ENCODE measurements at places on chromosomes 13 and 19. TPM values are rescaled to one million over a fixed set of nuclear protein-coding genes. Genes with fewer than 3 reads are reported as not detected.
A peak's percentile ranks its signal among the peaks of the same experiment; 100 is the strongest.

- H3K27me3 ChIP-seq, result no peaks in the 10 kb centered on the region
- H3K36me3 ChIP-seq, result no peaks in the 10 kb centered on the region
Measured at GRCh38 chr13:71306821-71307220, 560.2 kb downstream of the DACH1 start.

DNA sequence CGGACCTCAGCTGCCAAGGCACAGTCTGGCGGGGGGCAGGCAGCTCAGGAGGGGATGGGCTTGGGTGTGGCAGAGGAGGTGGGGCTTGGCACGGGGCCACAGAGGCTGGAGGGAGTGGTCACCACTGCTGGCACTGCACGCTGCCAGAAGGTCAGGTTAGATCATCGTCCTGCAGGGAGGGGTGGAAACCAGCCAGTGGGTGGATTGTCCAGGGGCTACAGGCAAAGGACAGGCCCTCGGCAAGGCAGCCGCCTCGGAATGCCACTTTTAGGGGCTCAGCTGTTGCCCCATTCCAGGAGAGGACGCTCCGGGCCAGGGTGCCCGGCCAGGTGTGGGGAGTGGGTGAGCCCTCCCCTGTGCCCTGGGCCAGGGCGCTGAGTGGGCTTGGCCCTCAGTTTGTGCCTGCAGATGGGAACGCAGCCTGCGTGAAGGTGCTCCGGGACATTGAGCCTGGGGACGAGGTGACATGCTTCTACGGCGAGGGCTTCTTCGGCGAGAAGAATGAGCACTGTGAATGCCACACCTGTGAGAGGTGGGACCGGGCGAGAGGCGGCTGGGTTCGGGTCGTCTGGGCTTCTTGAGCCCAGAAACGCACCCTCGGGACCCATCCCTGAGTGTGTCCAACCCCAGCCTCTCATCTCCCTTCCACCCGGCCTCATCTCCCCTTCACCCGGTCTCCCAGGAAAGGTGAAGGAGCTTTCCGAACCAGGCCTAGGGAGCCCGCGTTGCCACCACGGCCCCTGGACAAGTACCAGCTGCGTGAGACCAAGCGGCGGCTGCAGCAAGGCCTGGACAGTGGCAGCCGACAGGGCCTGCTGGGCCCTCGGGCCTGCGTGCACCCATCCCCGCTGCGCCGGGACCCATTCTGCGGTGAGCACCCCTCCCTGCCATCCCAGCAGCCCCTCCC, 6.4 kb downstream of the KMT5C start:
- no peak overlapping the region for H3K27ac ChIP-seq
- H3K36me3 ChIP-seq, result peaks cover 4% of the 10 kb centered on the region
- H3K27me3 ChIP-seq, result no peaks in the 10 kb centered on the region
- no peak overlapping the region for H3K4me3 ChIP-seq
- H3K4me1 ChIP-seq, result peaks cover 3% of the 10 kb centered on the region

GRCh38 chr13:49373716-49374115, 70.1 kb downstream of the CAB39L start:
- no peak overlapping the region for H3K4me3 ChIP-seq
- H3K36me3 ChIP-seq, result no peaks in the 10 kb centered on the region
- no peak overlapping the region for H3K27ac ChIP-seq
- peaks cover 6% of the 10 kb centered on the region for H3K4me1 ChIP-seq
- DNase-seq, result no peak

GRCh38 chr19:34500656-34501120, 19.1 kb downstream of the WTIP start:
- no peaks in the 10 kb centered on the region for H3K27me3 ChIP-seq
- DNase-seq, result no peak
- H3K4me3 ChIP-seq, result no peak overlapping the region
- peaks cover 12% of the 10 kb centered on the region for H3K36me3 ChIP-seq
- no peaks in the 10 kb centered on the region for H3K4me1 ChIP-seq
- H3K27ac ChIP-seq, result no peak overlapping the region

- no peaks in the 10 kb centered on the region for H3K27me3 ChIP-seq
- H3K4me3 ChIP-seq, result no peak overlapping the region
- no peak overlapping the region for H3K27ac ChIP-seq
Measured at GRCh38 chr13:50011461-50011860, 3.8 kb upstream of the KCNRG start.

GRCh38 chr13:27371932-27372331, 52.5 kb upstream of the GTF3A start:
- peaks cover 5% of the 10 kb centered on the region for H3K27me3 ChIP-seq
- H3K4me1 ChIP-seq, result no peaks in the 10 kb centered on the region
- DNase-seq, result no peak

DNA sequence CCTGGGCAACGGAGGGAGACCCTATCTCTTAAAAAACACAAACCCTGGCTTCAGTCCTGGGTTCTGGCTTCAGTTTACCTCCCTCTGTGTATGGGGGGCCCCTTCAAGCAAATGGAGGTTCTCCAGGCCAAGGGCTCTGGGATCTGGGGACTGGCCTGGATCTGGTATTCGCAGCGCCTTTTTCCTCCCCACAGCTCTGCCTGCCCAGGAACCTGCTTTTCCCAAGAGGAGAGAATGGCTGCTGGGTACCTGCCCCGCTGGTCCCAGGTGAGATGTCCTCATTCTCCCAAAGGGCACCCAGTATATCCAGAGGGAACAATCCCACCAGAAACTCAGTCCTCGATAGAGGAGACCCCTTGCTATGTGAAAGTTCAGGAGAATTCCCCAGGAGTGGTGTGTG, 3.2 kb downstream of the ZNF554 start:
- H3K4me3 ChIP-seq, result no peak overlapping the region
- peaks cover 14% of the 10 kb centered on the region for H3K36me3 ChIP-seq
- no peaks in the 10 kb centered on the region for H3K4me1 ChIP-seq
- DNase-seq, result no peak

DNA sequence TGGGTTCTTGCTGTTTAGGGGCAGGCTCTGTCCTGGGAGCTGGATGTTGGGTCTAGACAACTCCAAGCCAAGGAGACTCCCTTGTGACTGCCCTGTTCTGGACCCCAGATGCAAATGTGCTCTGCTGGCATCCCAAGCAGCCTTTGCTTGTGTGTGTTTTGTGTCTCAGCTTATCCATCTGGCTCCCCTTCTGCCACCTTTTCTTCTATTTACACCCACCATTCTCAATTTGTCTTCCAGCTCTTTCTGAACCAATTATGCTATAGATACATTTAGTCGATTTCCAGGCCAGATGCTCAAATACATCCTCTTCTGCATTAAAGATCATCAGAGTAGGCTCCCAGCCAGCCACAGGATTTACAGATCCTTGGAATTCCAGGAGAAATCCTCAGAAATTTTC, 115.0 kb upstream of the SLC7A1 start:
- DNase-seq, result no peak
- peaks cover 4% of the 10 kb centered on the region for H3K27me3 ChIP-seq
- no peak overlapping the region for H3K27ac ChIP-seq
- no peak overlapping the region for H3K4me3 ChIP-seq
- H3K36me3 ChIP-seq, result no peaks in the 10 kb centered on the region
- H3K4me1 ChIP-seq, result no peaks in the 10 kb centered on the region

DNA sequence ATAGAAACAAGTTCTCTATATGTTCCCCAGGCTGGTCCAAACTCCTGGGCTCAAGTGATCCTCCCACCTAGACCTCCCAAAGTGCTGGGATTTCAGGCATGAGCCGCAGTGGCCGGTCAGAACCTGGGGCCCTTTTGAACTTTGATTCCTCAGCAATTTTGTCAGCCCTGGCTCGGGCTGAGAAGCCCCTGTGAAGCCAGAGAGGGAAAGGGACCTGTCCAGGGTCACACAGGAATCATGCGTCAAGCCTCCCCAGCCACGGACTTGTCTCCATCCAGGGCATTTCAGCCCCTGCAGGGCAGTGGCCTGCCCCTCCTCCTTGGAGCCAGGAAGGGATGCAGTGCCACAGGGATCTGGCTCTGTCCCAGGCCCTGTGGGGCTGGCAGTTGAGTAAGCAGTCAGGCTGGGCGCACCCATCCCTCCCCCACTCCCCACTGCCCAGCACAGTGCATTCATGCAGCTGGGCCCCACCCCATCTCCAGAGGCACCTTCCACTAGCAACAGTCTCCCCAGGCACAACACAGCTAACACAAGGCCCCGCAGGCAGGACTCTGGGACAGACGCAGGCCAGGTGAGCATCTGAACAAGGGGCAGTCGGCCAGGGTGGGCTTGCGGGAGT, at the start of gene CAPS:
Gene CAPS (plus strand): TSS at position 516 of the 619 bp plus-strand sequence. CDS start 153 bp downstream, outside the sequence.
- no peak within 1 kb of the TSS for H3K4me3 ChIP-seq
- peak within 1 kb of the TSS; percentile 71 for H3K27ac ChIP-seq
- H3K36me3 ChIP-seq, result peaks cover 18% of the 10 kb centered on the region
- peaks cover 4% of the 10 kb centered on the region for H3K4me1 ChIP-seq
- DNase-seq, result no peak

GRCh38 chr13:40595693-40596092, 70.7 kb downstream of the FOXO1 start:
- H3K36me3 ChIP-seq, result no peaks in the 10 kb centered on the region
- no peak overlapping the region for H3K27ac ChIP-seq
- no peak overlapping the region for H3K4me3 ChIP-seq
- no peak for DNase-seq
- H3K27me3 ChIP-seq, result no peaks in the 10 kb centered on the region

- no peaks in the 10 kb centered on the region for H3K36me3 ChIP-seq
- DNase-seq, result no peak
- no peak overlapping the region for H3K27ac ChIP-seq
- H3K4me1 ChIP-seq, result no peaks in the 10 kb centered on the region
- no peak overlapping the region for H3K4me3 ChIP-seq
- H3K27me3 ChIP-seq, result no peaks in the 10 kb centered on the region
Measured at GRCh38 chr13:93499991-93500390, 273.4 kb downstream of the GPC6 start.

- no peak overlapping the region for H3K27ac ChIP-seq
- peaks cover 2% of the 10 kb centered on the region for H3K4me1 ChIP-seq
- no peaks in the 10 kb centered on the region for H3K27me3 ChIP-seq
- no peak overlapping the region for H3K4me3 ChIP-seq
- H3K36me3 ChIP-seq, result no peaks in the 10 kb centered on the region
Measured at GRCh38 chr13:26255691-26256277, 1.9 kb downstream of the CDK8 start.

DNA sequence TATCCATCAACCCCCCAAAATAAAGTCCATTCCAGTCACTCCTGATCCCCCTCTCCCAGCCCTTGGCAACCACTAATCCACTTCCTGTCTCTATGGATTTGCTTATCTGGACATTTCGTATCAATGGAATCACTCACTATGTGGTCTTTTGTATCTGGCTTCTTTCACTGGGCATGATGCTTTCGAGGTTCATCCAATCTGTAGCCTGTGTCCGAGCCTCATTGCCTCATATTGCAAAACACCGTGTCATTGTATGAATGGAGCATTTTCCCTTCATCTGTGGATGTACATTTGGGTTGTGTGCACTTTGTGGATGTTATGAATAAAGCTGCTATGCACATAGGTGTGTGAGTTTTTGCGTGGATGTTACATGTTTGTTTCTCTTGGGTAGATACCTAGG, 1.4 kb upstream of the FZR1 start:
- DNase-seq, result peak; percentile 25
- no peak overlapping the region for H3K4me3 ChIP-seq
- H3K27ac ChIP-seq, result no peak overlapping the region
- peaks cover 8% of the 10 kb centered on the region for H3K36me3 ChIP-seq
- H3K4me1 ChIP-seq, result peaks cover 7% of the 10 kb centered on the region

- H3K27me3 ChIP-seq, result no peaks in the 10 kb centered on the region
- DNase-seq, result no peak
- H3K36me3 ChIP-seq, result peaks cover 7% of the 10 kb centered on the region
- no peak overlapping the region for H3K27ac ChIP-seq
- no peaks in the 10 kb centered on the region for H3K4me1 ChIP-seq
Measured at GRCh38 chr13:31274390-31274789, 74.6 kb downstream of the B3GLCT start.

DNA sequence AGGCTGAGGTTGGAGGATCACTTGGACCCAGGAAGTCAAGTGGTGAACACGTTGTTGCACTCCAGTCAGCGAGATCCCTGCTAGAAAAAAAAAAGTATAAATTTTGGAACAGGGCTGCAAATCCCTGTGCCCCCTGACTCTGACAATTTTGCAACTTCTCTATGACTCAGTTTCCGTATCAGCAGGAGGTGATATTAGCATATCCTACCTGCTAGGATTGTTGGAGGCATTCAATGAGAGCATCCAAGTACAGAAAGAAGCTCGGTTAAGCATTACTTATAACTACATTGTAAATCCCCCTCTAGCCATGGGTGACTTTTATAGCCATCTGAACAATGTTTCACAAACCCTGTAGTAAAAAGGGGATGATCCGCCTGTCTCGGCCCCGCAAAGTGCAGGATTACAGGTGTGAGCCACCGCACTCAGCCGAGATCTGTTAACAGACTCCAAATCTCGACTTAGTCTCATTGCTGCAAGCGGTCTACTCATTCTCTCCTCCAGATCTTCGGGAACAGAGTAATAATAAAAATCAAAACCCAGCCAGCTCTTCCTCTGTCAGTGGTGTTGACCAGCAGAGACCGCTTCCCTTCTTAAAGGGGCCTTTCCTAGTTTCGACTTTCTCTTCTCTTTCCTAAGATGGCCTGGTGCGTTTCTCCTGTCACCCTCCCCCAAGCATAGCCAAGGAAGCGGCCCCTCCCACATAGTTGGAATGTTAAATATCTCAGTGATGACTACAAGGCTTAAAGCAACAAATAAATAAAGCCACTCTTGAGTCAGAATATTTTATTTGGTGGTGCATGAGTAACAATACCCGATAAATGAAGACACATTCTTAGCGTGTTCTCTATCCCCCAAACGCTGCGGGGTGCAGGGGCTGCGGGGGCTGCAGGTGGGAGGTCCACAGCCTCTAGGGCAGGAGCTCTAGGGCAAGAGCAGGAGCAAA, 10.3 kb upstream of the BICRA start:
- peak overlapping the region; percentile 88 for H3K27ac ChIP-seq
- H3K4me3 ChIP-seq, result no peak overlapping the region
- no peaks in the 10 kb centered on the region for H3K27me3 ChIP-seq

GRCh38 chr19:52296773-52297600, at the start of gene ZNF480:
TSS of gene ZNF480 (plus strand) at chr19:52297169. CDS start at chr19:52300413, 3,244 bp downstream.
- peaks cover 4% of the 10 kb centered on the region for H3K4me1 ChIP-seq
- H3K27ac ChIP-seq, result peak within 1 kb of the TSS; percentile 98
- no peaks in the 10 kb centered on the region for H3K27me3 ChIP-seq
- peak within 1 kb of the TSS; percentile 88 for H3K4me3 ChIP-seq
- peaks cover 24% of the 10 kb centered on the region for H3K36me3 ChIP-seq

DNA sequence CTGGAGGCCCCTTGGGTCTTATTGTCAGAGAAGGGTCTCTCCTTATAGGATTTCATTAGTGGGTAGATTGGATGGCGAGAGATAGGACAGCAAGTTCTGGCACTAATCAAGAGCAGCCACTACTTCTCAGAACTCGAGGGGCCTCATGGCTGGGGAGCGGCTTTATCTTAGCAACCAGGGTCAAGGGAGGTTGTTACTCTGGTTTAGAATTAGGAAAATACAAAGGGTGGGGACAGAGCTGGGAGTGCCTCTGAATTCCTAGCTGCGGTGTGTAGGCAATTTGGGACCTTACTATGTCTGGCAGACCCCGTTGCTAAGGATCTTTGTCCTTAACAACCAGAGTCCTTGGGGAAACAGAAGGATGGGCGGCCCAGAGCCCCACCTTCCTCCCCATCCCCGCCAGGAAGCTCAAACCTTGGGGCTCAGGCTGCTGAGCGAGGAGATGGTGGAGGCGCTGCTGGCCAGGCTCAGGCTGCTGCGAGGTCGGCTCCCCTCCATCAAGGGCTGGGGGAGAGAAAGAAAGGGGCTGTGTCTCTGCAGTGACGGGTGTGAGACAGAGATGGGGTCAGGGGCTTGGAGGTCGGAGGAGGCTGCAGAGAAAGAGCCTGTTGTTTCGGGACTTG, 1.2 kb downstream of the PLEKHA4 start:
- H3K27me3 ChIP-seq, result no peaks in the 10 kb centered on the region
- peak; percentile 72 for DNase-seq
- peaks cover 16% of the 10 kb centered on the region for H3K4me1 ChIP-seq
- no peak overlapping the region for H3K27ac ChIP-seq
- H3K4me3 ChIP-seq, result peak overlapping the region; percentile 20

ZNF420 gene
- 11.2 TPM for total RNA-seq

ZNF793 gene
- 5.3 TPM for total RNA-seq

C19orf18 gene
- total RNA-seq, result 1.3 TPM

PAK4 gene
- 23.2 TPM for total RNA-seq

EXOC3L2 gene
- 2.8 TPM for total RNA-seq

HDGFL2 gene
- total RNA-seq, result 36.9 TPM

N4BP2L1 gene
- 12.4 TPM for total RNA-seq

PTGER1 gene
- total RNA-seq, result 4.3 TPM
